ENCODE measurements at places on chromosomes 7 and 10.

DNA sequence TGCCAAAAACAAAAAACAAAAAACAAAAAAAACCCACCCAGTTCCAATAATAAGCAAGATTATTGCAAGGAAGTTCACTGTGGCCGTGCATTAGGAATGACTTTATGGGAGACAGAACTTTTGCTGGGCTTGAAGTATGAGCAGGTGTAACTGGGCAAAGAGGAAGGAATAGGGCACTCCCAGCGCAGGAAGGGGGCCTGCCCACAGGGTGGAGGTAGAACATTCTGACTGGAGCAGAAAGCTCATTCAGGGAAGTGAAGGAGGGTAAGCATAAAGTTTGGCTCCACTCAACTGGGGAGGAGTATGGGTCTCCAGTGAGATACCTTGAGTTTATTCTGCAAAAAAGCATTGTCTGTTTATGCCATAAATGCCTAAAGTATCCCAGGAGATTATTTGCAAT lies 42.1 kb upstream of the WIPF3 start:
- DNase-seq, result no peak

GRCh38 chr7:2802504-2803341 lies 41.4 kb downstream of the GNA12 start:
- peak; percentile 86 for DNase-seq

- DNase-seq, result no peak
Observed at GRCh38 chr7:36205803-36206202, 52.7 kb downstream of the EEPD1 start.

DNA sequence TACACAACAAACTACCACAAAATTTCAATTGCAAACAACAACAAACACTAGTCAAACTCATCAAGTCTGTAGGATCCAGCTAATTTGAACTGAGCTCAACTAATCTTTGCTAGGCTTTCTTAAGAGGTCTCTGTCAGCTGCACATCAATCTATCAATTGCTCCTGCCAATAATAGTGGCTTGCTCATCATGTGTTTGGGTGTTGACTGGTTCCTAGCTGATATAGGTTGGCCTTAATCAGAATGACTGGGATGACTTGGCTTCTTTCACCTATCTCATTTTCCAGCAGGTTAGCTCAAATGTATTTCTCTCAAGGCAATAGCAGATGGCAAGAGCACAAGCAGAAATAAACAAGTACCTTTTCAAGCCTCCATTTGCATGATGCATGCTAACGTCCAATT lies 370.3 kb upstream of the NFE2L3 start:
- no peak for DNase-seq

Measured in lung (tissue), 17 donors.